ENCODE measurements at places on chromosomes 3 and 15.

DNA sequence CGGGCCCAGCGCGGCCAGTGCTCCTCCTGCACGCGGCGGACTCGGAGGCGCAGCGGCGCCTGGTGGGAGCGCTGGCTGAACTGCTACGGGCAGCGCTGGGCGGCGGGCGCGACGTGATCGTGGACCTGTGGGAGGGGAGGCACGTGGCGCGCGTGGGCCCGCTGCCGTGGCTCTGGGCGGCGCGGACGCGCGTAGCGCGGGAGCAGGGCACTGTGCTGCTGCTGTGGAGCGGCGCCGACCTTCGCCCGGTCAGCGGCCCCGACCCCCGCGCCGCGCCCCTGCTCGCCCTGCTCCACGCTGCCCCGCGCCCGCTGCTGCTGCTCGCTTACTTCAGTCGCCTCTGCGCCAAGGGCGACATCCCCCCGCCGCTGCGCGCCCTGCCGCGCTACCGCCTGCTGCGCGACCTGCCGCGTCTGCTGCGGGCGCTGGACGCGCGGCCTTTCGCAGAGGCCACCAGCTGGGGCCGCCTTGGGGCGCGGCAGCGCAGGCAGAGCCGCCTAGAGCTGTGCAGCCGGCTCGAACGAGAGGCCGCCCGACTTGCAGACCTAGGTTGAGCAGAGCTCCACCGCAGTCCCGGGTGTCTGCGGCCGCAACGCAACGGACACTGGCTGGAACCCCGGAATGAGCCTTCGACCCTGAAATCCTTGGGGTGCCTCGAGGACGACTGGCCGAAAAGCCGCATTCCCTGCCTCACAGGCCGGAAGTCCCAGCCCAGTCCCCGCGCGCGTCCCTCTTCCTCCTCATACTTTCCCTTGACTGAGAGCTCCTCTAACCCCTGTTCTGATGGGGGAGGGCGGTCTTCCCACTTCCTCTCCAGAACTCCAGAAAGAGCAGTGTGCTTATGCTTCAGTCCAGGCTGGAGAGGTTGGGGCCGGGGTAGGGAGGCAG, 1.4 kb upstream of the IL17RC start:
- DNase-seq, result no peak

DNA sequence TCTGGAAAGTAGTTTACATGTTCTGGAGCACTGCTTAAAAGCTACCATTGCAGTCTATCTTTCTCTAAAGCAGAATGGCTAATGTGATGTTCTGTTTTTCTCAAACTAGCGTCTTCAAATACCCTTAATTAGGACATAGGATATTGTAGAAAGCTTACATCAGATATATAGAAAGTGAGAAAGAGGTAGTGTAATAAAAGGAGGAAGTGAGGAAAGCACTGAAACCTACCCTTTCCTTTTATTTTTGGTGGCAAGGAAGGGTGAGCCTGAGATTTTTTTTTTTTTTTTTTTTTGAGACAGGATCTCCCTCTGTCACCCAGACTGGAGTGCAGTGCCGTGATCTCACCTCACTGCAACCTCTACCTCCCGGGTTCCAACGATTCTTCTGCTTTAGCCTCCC, 9.4 kb downstream of the SENP2 start:
- no peak for DNase-seq

DNA sequence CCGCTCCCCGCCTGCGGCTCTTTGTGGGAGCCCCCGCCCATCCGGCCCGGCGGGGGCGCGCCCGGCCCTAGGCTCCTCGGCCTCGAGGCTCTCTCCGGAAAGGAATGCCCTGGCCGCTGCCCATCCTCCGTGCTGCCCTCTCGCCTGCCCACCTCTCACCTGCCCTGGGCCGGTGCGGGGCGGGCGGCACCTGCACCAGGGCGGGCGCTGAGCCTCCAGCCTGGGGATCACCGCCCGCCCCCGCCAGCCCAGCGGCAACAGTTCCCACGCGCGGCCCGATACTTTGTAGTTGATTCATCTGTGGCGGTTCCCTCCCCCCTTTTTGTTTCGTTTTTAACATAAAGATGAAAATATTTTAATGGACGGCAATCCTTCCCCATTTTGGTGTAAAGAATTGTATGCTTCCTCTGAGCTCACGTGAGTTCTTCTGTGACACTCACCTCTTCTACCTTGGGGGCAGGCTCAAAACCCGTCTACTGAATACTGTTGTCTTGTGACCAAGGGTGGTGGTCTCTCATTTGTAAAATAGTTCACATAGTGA, 1.9 kb downstream of the KLF13 start:
- peak; percentile 66 for DNase-seq

- DNase-seq, result no peak
Measured at GRCh38 chr3:128808672-128809071, 70.7 kb upstream of the ACAD9 start.

GRCh38 chr3:36540888-36541518, 160.7 kb downstream of the STAC start:
- DNase-seq, result no peak

GRCh38 chr3:141900343-141900742, 23.9 kb downstream of the ATP1B3 start:
- DNase-seq, result no peak

DNA sequence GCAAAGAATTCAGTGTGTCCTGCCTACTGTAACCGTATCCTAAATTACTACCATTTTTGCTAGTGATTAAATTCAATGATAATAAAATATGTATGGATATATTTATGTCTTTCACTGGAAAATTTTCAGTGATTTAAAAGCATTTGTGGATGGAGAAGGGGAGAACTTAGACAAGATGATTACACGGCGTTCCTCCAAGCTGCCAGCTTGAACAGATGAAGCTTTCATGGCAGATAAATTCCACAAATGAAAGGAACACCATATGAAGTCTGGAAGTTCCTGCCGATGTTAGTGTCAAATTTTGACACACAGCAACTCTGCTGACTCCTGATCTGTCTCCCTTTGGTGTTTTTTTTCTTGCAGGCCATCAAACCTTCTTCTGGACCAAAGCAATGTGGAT, 364.7 kb downstream of the EPHA3 start:
- DNase-seq, result no peak

GRCh38 chr3:165336786-165337185, 140.6 kb upstream of the SLITRK3 start:
- no peak for DNase-seq

GRCh38 chr3:94127115-94127514, 64.3 kb downstream of the NSUN3 start:
- DNase-seq, result no peak

GRCh38 chr3:117695871-117696645, 986.5 kb downstream of the TUSC7 start:
- DNase-seq, result no peak

GRCh38 chr3:154625756-154626155, 195.8 kb upstream of the GPR149 start:
- DNase-seq, result no peak

- DNase-seq, result no peak
Measured at GRCh38 chr3:107085261-107085660, 292.0 kb upstream of the CCDC54 start.

DNA sequence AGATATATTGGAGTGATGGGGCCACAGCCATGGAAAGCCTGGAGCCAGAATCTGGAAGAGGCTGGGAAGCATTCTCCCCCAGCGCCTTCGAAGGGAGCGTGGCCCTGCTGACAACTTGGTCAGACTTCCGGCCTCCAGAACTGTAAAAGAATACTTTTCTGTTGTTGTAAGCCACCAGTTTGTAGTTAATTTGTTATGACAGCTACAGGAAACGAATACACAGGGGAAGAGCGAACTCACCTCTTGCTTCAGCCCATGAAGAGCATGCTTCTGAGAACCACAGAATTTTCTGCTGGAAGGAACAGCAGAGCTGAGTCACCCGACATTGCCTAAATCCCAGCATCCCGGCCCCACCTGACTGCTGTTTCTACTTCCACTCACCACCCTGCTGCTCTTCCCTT, 501.7 kb downstream of the SHQ1 start:
- DNase-seq, result peak; percentile 33

- no peak for DNase-seq
Measured at GRCh38 chr3:184968115-184968514, 156.1 kb downstream of the VPS8 start.

DNA sequence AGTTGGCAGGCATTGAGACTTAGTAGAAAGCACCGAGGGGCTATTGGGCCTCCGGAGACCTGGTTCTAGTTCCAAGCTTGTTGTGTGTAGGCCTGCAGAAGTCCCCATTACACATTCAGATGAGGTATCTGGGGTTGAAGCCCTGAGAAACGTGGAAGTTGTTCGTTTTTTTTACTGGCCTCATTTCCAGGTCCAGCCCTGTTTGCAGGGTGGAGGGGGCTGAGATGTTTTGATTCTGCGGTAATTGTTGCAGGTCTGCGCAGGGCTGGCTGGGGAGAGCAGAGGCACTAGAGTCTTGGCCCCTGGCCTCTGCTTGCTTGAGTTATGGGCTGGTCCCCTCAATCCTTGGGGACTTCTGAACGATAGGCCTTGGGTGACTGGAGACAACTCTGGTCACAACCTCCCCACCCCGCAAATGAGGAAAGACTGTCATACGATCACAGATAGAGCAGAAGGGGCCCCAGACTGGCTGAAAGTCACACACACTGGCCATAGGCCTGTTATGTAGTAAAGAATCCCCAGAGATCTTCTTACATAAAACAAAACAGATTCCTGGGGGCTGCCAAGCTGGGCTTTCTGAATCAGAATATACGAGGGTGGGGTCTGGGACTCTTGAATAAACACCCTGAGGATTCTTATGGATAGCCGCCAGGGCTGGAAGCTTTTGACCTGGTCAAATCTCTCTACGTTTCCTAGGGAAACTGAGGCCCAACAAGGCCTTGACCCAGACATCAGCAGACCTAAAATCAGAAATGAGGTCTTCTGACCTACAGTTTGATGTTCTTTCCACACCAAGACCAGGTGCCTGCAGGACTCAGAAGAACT, 15.6 kb downstream of the KBTBD13 start:
- no peak for DNase-seq

DNA sequence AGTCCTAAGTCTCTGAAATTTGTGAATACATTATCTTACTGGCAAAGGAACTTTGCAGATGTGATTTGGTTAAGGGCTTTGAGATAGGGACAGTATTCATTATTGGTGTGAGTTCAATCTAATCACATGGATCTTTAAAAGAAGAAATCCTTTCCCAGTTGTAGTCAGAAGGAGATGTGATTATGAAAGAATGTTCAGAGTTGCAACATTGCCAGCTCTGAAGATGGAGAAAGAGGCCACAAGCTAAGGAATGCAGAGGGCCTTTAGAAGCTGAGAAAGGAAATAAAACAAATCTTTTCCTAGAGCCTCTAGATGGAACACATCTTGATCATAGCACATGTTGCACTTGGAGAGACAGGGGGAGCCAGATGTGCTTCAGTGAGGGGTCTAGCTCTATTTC, 27.7 kb upstream of the SIAH2 start:
- no peak for DNase-seq

- peak; percentile 31 for DNase-seq
Measured at GRCh38 chr3:58116161-58116955, 94.4 kb downstream of the DNASE1L3 start.

GRCh38 chr15:95141486-95141885, 910.1 kb downstream of the MCTP2 start:
- no peak for DNase-seq

- DNase-seq, result no peak
Measured at GRCh38 chr3:128698211-128699047, 27.6 kb upstream of the RAB7A start.

- DNase-seq, result no peak
Measured at GRCh38 chr15:70526974-70527325, 236.4 kb downstream of the UACA start.
